Ammon's horn (tissue), 1 donor: ENCODE measurements at places on chromosomes 6 and 20.

DNA sequence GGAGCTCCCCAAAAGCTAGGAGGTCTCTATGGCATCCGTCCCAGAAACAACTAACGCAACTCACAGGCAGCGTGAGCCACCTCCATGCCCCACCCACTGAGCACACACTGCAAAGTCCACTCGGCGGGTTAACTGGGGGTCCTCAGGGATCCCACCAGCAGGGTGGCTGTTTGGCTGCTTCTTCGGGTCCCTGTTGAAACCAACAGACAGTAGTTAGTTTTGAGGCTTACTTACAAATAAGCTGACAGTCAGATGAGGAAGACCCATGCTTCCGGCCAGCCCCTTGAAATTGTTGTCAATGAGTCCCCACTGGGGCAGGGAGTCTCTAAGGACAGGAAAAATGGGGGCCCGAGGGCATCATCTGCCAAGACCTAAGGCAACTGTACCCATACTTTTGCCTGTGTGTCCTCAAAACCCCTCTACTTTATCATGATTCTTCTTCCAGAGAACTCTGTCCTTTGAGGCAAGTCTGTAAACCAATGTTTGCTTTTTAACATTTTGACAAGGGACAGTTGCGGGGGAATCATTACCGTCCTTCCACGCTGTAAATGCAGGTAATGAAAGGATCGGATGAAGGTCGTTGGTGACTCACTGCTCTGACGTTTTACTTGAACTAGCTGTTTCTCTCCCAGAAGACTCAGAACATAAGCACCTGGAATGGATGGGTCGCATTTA is 2.2 kb upstream of the PCK1 start:
- DNase-seq, result no peak

GRCh38 chr20:1528811-1529210 is 28.7 kb downstream of the SIRPD start:
- DNase-seq, result no peak

GRCh38 chr6:53956068-53956711 is 155.1 kb upstream of the MLIP start:
- DNase-seq, result peak; percentile 90

DNA sequence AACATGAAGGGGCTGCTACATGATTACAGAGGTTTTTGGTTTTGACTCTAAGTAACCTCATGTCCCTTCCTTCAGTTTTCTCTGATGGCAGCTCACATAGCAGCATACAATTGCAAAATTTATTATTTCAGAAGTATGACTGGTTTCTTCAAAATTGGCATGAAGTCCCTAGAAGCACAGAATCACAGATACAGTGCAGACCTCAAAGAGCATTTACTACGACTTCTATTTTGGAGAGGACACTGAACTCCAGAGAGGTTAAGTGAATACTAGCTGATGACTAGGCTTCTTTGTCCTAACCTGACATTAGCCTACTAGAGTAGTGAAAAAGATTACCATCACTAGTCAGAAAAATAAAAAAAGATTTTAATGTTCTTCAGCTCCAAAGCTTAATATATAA is 664.3 kb downstream of the RFPL4B start:
- DNase-seq, result no peak

GRCh38 chr6:151211075-151211474 is 28.7 kb upstream of the AKAP12 start:
- no peak for DNase-seq

DNA sequence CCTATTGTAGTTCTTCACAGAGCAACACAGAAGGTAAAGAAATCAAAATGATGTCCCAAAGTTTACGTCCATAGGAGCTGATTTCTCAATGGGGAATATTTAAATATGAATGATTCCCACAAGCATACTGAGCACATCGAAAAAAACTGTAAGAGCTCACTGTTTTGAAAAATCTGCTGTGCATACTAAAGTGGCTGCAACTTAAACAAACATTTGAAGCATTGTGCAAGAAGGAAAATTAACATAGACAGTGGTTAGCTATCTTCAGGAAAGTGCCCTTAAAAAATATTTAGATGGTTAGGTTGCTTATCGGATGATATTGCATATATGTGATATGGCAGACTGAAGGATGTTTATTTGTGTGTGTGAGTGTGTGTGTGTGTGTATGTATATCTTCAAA is 747.6 kb downstream of the RFPL4B start:
- DNase-seq, result no peak

DNA sequence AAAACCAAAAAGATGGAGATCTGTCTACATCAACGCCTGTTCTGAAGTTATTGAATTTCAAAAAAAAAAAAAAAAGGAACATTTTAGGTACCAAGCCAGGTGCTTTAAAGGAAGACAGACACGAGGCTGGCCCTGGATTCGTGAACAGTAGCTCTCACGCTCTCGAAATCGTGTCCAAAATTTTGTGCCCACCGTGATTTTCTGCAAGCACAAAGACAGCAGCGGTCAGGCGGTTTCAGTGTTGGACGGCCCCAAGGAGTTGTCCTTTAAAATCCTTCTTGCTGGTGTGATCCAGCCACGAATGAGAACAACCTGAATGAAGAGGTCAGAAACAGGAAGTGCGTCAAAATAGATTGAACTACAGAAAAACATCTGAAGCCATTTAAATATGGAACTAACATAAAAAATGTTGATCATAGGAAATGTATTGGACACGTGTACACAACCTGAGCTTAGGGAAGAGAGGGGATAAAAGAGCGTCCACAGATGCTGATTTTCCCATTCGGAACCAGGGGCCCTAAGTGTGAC is 78.2 kb downstream of the THBS2 start:
- no peak for DNase-seq

GRCh38 chr6:112979830-112980229 is 632.7 kb downstream of the RFPL4B start:
- no peak for DNase-seq

- no peak for DNase-seq
Observed at GRCh38 chr6:168526841-168527281, 85.9 kb downstream of the SMOC2 start.

GRCh38 chr20:51535075-51535386 is 7.5 kb downstream of the NFATC2 start:
- DNase-seq, result peak; percentile 59

GRCh38 chr6:49513153-49513989 is 13.6 kb downstream of the GLYATL3 start:
- DNase-seq, result no peak

DNA sequence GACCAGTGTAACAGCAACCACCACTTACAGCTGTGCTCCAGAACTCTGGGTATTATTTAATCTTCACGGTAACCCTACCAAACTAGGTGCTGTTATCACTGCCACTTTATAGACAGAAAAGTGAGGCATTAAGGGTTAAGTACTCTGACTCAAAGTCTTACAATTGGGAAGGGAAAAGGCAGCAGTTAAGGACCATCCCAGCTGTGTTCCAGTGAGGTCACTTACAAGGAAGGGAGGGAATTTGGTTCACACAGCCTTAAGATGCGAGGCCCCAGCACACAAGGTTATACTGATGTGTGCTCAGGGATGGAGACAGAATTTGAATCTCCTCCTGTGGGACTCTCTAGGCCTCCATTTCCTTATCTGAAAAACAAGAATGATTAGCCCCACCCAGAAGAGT is 46.7 kb downstream of the TRERF1 start:
- no peak for DNase-seq

- no peak for DNase-seq
Observed at GRCh38 chr20:1185316-1185741, 548 bp upstream of the TMEM74B start.

GRCh38 chr6:21375151-21376116 is 218.1 kb upstream of the SOX4 start:
- DNase-seq, result no peak

GRCh38 chr6:111725446-111726112 is 119.9 kb upstream of the TRAF3IP2 start:
- peak; percentile 58 for DNase-seq

GRCh38 chr20:24729896-24730605 is 219.0 kb upstream of the CST7 start:
- DNase-seq, result no peak

GRCh38 chr6:39223555-39223954 is 5.7 kb downstream of the KCNK5 start:
- DNase-seq, result no peak

DNA sequence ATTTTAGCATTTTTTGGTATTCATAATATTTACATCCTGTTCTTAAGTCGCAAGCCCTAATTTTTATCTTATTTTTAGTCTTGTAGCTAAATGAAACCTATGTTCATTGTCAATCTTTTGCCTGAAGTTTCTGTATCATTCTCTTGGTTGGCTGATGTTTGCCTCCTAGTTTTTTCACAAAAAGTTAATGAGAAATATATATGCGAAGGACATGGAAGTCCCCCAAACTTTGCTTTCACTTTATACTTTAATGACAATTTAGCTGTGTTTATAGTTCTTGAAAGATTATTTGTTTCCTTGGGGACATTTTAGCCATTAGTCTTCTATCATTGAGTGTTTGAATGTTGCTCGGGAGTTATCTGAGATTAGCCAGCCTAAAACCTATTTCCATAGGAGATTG is 118.2 kb downstream of the COL19A1 start:
- DNase-seq, result no peak

DNA sequence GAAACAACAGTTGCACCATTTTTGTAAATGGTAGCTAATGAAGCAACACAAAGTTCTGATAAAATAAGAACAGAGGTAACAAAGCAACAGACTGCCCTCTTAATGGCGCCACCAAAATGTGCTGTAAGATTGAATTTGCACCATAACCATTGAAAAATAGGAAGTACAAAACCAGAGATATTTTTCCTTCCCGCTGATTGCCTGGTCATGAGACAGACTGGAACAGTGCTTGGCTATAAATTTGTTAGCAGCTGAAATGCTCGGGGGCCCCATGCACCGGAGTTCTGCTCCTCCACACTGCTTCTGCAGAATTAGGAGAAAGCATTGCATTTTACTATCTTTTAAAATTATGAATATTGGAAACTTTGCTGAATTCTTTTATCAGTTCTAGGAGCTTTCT is 164.4 kb upstream of the QKI start:
- no peak for DNase-seq

DNA sequence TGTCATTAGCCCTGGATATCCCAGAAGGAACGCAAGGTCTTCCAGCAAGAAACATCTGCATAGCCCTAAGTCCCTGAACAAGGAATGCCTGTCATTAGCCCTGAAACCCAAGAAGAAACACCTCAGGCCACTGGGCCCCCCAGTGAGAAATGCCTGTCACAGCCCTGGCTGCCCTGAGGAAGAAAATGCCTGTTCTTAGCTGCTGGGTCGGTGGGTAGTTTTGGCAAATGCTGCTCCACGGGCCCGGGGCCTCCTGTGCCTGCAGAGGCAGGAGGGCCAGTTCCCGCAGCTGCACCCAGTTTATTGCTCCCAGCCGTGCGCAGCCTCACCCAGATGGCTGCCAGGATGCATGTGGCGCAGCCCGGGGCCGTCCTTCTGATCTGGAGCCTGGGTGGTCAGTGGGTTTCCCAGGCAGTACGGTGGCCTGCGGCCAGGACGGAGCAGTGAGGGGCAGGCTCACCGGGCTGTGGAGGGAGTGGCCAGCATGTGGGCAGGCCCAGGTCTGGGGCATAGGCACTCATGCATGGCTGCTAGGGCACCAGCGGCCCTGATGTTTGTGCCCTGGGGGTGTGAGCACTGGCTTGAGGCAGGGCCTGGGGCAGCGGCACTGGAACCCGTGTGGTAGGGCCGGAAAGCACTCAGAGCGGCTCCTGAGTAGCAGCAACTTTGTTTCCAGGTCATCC is 219.0 kb downstream of the ERMARD start:
- DNase-seq, result no peak

GRCh38 chr6:6844530-6844929 is 256.0 kb downstream of the LY86 start:
- DNase-seq, result no peak

DNA sequence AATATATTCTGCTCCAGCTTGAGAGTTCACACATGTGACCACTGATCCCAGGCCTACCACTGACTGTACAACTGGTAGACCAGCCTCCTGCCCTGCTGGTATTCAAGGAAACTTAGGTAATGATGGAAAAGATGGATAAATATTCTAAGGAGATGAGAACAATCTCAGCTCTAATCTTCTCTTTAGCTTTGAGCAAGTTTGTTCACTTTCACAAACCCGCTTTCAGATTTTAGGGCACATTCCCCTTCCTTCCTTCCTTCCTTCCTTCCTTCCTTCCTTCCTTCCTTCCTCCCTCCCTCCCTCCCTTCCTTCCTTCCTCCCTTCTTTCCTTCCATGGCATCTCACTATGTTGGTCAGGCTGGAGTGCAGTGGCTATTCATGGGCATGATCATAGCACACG is 88.2 kb upstream of the PHACTR1 start:
- no peak for DNase-seq

DNA sequence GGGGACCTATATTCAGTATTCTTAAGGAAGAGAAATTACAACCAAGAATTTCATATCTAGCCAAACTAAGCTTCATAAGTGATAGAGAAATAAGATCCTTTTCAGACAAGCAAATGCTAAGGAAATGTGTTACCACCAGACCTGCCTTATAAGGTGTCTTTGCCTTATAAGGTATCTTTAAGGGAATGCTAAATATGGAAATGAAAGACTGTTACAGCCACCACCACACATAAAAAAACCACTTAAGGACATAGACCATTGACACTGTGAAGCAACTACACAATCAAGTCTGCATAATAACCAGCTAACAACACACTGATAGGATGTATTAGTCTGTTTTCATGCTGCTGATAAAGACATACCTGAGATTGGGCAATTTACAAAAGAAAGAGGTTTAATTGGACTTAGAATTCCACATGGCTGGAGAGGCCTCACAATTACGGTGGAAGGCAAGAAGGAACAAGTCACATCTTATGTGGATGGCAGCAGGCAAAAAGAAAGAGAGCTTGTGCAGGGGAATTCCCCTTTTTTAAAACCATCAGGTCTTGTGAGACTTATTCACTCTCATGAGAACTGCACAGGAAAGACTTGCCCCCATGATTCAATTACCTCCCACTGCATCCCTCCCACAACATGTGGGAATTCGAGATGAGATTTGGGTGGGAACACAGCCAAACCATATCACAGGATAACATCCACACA is 119.2 kb upstream of the LAMA2 start:
- no peak for DNase-seq

- DNase-seq, result no peak
Observed at GRCh38 chr20:48603819-48604405, 223.9 kb downstream of the PREX1 start.

GRCh38 chr6:50698546-50698945 is 14.8 kb upstream of the TFAP2D start:
- no peak for DNase-seq

DNA sequence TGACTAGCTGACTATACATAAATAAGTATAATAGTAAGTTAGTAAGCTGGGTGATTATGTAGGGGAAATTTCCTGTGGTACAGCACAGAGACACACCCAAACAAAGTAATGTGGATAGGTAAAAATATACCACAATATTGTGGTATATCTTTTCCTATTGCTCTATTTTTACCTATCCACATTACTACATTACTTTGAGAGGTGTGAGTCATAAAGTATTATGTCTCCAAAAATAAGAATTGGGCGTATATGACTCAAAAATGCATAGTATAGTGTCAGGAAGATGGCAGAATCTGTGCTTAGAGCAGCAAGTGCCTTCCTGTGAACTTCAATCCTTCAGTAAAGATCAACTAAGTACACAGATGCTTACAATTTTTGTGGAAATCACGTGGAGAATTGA is 2.7 kb upstream of the SIRPG start:
- no peak for DNase-seq

- no peak for DNase-seq
Observed at GRCh38 chr6:72421387-72421786, 200.5 kb upstream of the KCNQ5 start.
